Myocyte (in vitro differentiated cells): ENCODE measurements at places on chromosomes 1 and 21. TPM values are rescaled to one million over a fixed set of nuclear protein-coding genes. Genes with fewer than 3 reads are reported as not detected.
A peak's percentile ranks its signal among the peaks of the same experiment; 100 is the strongest.

Gene MCOLN2
- total RNA-seq, result 0.48 TPM in 1 of 2 replicates, not detected in the other

Gene KISS1
- total RNA-seq, result 10.6 and 19.3 TPM in 2 replicates

Gene TSPAN1
- total RNA-seq, result 2.5 and 3.6 TPM in 2 replicates

Gene ENTREP3
- 7.5 and 13.1 TPM in 2 replicates for total RNA-seq

Gene VSIG8
- not detected in 2 replicates for total RNA-seq

Gene HMGCL
- total RNA-seq, result 38.1 and 42.5 TPM in 2 replicates

Gene LCE2B
- total RNA-seq, result not detected in 2 replicates

DNA sequence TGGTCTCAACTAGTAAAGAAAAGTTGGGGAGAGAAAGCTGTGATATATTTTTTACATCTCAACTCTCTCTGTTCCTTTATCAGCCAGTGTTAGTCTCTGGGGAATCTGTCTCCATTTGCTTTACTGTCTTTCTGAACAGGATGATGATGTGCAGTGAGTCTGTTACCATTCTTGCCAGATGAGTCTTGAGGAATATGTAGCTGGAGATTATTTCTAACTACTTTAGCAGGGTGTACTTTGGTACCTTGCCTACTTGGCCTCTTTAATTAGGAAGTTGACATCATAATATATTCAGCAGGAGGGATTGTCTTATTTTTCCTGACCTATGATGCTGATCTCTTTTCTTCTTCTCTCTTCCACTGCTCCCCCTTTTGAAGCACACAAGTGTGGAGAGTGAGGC is 15.7 kb upstream of the HAX1 start:
- DNase-seq, result no peak

GRCh38 chr1:2258996-2259395 is 30.9 kb downstream of the SKI start:
- DNase-seq, result no peak

- no peak for DNase-seq
These were observed 15.1 kb downstream of the THEMIS2 start for GRCh38 chr1:27887215-27888021.

DNA sequence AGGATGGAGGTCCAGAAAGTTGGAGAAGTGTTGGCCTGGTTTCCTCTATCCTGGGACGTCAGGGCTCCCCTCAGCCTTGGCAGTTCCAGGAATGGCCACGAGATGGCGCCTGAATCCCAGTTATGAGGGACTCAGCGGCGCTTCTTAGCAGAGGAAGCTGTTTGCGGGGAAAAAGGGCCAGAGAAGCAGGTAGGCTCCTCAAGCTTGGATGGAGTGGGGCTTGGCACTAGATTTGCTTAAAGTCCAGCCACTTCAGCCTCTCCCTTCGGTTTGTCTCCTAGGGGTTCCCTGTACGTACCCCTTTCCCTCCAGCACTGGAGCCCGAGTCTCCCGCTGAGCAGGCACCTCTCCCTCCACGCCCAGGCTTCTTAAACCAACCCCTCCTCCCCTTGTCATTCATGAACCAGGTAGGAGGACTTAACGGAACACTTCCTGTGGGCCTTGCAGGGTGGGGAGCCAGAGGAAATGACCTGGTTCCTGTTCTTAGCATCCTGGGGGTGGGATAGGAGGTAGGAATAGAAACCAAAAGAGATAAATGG is 32.0 kb upstream of the TENT5B start:
- DNase-seq, result peak; percentile 85

- DNase-seq, result no peak
These were observed 207.2 kb upstream of the C21orf91 start for GRCh38 chr21:18026359-18026758.

GRCh38 chr21:21187579-21187978 is 189.4 kb downstream of the NCAM2 start:
- no peak for DNase-seq

- no peak for DNase-seq
These were observed 221.9 kb downstream of the CTH start for GRCh38 chr1:70633004-70633403.

DNA sequence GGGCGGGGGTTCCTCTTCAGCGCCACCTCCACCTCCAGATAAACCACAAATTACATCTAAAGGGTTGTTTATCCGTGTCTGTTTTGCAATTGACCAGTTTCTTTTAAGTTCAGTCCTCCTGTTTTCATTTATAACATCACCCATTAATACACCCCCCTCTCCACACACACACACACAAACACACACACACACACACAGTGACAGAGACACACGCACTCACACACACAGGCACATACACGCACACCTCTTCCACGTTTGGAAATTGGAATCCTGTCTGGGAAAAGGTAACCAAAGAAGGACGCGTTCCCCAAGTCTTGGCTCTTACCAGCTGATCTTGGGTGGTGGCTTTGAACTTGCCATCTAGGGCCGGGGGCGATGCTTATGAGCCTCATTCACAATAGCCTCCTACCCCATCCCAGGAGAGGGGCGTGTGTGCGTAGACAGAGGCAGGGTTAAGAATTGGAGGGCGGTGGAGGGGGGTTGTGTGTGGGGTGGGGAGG is 442 bp upstream of the CSMD2 start:
- DNase-seq, result no peak

DNA sequence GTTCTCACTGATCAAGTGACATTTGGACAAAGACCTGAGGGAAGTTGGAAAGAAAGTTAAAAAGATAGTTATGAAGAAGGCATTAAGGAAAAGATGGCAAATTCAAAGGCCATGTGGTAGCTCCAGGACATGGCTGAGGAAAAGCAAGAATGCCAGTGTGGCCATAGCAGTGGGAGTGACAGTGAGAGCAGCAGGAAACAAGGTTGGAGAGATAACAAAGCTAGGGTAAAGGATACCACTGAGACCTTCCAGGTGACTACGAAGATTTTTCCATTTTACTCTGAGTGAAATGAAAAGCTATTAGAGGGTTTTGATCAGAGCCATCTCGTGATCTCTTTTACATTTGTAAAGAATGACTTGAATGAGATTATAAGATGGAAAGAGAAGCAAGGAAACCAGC is 170.6 kb downstream of the SLC44A5 start:
- no peak for DNase-seq

GRCh38 chr1:10948463-10948775 is 64.0 kb upstream of the TARDBP start:
- DNase-seq, result no peak

GRCh38 chr1:15485636-15486035 is 9.7 kb downstream of the CELA2B start:
- no peak for DNase-seq

DNA sequence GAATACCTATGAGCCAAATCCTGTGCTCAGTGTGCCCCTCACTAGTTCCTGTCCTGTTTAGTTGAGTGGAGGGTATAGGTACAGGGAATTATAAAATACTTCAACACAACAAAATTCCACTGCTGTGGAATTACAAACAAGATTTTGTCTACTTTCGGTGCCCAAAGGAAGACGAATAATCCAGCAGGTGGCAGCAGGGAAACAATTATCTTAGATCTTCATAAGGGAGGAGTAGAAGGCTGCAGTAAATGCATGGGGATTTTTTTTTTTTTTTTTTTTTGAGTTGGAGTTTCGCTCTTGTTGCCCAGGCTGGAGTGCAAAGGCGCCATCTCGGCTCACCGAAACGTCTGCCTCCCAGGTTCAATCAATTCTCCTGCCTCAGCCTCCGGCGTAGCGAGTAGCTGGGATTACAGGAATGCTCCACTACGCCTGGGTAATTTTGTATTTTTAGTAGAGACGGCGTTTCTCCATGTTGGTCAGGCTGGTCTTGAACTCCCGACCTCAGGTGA is 2.0 kb upstream of the PIP5K1A start:
- peak; percentile 93 for DNase-seq

DNA sequence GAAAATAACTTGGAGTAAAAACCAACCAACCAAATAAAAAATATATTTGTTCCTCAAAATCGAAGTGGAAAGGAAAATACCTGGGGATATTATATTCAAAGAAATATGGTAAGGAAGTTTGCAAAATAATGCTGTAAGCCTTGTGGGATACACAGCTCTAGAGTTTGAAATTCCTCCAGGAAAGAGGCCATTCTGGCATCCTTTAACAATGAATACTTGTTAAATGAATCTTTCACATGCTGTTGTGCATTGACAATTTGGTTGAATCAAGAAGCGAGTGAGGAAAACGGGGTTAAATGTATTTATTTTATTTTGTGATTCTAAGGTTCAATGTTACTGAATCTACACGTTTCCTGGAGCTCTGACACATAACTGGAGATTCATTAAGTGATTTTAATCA is 30.5 kb upstream of the NTNG1 start:
- DNase-seq, result no peak

DNA sequence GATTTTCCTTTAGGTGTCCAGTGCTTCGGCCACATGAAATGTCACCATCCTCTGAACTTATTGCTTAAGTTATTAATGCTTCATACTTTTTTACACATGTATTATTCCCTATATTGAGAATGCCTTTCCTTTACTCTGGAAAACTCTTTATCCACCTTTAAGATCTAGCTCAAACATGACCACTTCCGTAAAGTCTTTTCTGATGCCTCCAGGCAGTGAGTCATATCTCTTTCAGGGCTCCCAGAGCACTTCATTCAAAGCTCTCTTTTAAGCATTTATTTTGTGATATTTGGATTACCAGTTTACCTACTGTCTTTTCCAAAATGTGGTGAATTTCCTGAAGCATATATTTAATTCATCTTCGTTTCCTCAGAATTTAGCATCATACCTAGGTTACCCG is 178.9 kb downstream of the HS2ST1 start:
- no peak for DNase-seq

GRCh38 chr1:235876402-235876841 is 9.7 kb upstream of the LYST start:
- no peak for DNase-seq

- DNase-seq, result peak; percentile 28
These were observed 17.1 kb downstream of the MORC3 start for GRCh38 chr21:36337099-36337509.

GRCh38 chr1:212281590-212281989 is 3.6 kb upstream of the PPP2R5A start:
- DNase-seq, result no peak

DNA sequence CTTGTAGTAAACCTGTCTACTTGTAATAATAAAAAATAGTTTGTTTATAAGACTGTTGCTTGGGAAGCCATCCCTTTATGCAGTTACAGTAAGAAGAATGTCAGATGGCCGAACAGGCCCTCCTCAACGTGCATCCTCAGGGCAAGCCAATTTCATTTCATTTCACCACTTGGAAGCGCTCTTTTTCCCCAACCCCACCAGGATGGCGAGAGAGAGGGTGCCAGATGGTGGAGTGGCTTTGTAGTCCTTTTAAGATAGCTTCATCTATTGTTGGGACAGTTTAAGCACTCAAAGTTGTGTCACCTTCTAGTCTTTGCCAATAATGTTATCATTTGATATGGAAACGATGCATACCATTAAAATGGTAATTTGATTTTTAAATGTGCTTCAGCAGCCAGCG is 356.3 kb upstream of the CAMK1G start:
- no peak for DNase-seq

DNA sequence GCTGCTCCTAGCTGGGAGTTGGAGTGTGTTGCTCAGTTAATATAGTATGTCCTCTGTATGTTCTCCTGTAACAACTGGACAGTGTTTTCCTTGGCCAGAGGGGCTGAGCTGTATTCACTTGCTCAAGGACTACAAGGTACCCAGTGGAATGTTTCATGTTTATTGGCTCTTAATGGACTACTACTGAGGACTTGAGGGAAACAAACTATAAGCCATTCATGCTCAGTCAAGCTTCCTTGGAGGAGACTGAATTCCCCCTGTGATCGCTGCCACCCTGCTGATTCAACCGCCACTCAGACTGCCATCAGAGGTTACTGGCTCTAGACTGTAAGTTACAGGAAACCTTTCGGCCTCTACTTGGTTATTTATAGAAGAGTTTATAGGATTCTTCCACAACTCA is 166.6 kb downstream of the ZC3H11B start:
- DNase-seq, result no peak

GRCh38 chr21:15669247-15669646 is 60.5 kb upstream of the USP25 start:
- DNase-seq, result no peak
